Stimulated activated CD8-positive, alpha-beta memory T cell treated with anti-CD3 and anti-CD28 coated beads, Interleukin-15, amount 100 ng/mL, for 48 hours (primary cell): ENCODE measurements at places on chromosomes 2 and 18.

DNA sequence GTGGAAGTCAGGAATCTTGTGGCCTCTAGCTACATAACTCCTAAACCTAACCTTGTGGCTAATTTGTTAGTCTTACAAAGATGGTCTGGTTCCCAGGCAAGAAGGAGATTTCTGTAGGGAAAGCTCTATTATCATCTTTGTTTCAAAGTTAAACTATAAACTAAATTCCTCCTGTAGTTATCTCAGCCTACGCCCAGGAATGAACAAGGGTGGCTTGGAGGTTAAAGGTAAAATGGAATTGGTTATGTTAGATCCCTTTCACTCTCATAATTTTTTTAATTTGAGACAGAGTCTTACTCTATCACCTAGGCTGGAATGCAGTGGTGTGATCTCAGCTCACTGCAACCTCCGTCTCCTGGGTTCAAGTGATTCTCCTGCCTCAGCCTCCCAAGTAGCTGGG, 24.6 kb upstream of the PDK1 start:
- no peak for DNase-seq

DNA sequence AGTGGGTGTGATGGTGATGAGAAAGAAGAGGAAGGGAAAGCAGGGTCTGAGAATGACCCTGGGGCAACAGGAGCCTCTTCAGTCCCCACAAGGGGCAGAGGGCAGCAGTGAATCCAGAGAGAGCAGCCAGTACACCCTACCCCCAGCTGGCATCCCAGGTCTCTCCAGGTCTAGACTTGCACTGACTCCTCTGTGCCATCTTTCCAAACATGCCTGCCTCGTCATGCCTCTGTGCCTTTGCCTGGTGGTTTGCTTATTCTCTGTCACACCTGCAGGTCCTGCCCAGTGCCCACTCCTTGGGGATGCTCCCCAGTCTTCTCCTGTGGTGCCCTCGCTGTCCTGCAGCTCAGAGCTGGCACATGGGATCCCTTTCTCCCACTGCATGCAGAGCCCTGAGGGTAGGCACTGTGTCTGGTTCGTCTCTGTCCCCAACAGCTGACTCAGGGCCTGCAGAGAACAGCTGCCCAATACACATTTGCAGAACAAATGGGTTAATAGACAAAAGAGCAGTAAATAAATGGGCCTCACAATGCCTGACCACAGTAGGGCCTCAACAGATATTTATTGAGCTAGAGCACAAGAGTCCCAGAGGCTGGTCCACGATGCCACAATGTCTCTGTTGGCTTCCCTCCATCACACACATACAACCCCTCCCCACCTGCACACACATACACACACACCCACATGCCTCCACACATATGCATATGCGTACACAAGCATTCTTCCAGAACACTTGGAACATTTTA, 89.8 kb downstream of the HS1BP3 start:
- DNase-seq, result no peak

GRCh38 chr2:197633109-197633657, 42.2 kb downstream of the RFTN2 start:
- no peak for DNase-seq

- DNase-seq, result no peak
Measured at GRCh38 chr2:16653799-16654198, 11.8 kb downstream of the CYRIA start.

- DNase-seq, result no peak
Measured at GRCh38 chr2:236626391-236627150, 56.9 kb downstream of the ACKR3 start.

- peak; percentile 16 for DNase-seq
Measured at GRCh38 chr18:12271376-12272235, 17.4 kb downstream of the CIDEA start.

DNA sequence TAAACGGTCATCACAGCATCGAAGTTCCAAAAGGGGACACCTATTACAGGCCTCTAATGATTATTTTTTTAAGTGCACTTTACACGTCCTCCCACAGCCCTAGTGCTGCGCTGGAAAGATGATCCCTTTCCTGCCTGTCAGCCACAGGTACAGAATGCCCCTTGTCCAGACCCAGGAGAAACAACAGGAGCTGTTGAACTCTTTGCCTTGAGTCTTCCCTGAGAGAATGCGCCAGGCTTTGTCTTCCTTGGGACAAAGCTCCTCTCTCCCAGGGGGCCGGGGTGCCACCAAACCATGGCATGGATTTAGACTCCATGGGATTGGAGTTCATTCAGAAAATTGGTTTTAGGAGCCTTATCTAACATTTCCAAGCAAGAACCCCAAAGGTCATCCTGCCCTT, 319.0 kb upstream of the SOX11 start:
- no peak for DNase-seq

DNA sequence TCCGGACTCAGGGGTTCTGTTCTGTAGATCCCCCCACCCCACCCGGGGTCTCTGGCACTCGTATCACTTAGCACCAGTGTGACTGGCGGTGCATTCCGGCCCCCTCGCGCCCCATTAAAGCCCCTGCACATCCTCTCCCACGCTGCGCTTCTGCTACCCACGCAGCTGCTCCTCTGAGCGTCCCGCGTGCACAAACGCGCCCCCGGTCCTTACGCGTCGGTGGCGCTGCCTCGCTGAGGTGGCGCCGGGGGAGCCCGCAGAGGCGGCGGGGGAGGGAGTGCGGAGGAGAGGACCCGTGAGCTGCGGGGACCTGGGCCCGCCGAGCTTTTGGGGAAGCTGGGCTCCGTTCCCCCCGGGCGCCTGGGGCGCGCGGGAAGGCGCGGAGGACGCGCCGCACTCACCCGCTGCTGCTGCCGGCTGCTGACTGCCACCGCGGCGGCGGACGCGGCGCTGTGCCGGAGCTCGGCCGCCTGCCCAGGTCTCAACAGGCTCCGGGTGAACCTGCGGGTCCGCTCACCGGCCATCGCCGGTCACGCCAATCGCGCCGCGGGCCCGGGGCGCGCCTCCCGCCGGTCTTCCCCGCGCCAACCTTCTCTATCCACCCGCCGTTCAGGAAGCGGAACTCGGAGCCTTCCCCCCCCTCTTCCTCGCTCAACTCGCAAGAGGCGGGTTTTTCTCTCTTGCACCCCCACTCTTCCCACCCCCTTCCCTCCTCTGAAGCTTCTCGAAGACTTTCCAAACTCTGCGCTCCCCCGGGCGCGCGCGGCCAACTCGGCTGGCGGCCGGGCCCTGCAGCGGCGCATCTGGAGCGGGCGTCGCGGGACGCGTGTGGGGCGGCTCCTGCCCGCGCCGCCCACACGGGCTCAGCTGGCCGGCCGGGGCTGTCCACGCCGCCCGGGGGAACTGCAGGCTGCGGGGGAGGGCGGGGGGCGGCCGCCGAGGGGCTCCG, at the start of gene DOCK10:
Gene DOCK10, minus strand, starts transcription at position 618 of the 949 bp plus-strand sequence. Its CDS starts 94 bp downstream, at position 524.
- peak; percentile 35 for DNase-seq

DNA sequence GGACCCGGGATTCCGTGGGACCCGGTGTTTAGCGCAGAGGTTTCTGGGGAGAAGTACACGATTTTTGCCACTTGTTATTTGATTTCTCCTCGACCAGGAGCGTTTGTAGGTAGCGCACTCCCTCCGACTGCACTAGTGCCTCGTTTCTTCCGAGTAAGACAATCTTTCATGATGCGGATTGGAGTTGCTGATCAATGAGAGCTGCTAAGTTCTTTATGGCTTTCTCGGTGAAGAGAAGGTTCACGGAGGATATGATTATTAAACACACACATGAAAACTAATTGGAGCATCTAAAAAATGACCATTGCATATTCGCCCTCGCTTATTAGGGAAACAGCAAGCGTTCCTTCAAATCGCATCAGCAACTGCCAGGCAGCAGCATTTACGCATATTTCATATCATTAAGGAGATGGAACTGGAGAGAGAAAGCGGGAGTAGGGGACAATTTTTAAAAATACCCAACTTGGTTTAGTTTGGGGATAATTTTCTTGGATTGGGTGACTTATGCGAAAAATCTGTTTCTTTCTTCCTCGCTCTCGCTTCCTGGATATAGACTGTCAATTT, 616 bp downstream of the EML6 start:
- DNase-seq, result no peak

- no peak for DNase-seq
Measured at GRCh38 chr2:85584857-85585780, 888 bp downstream of the VAMP5 start.

- no peak for DNase-seq
Measured at GRCh38 chr2:184205048-184205596, 393.2 kb upstream of the ZNF804A start.

- no peak for DNase-seq
Measured at GRCh38 chr2:207333599-207334300, 168.0 kb upstream of the KLF7 start.

GRCh38 chr2:7829241-7829640, 852.6 kb upstream of the ID2 start:
- no peak for DNase-seq

GRCh38 chr2:74005786-74006185, 21.1 kb downstream of the TET3 start:
- DNase-seq, result no peak

GRCh38 chr2:88350331-88351248, 101.9 kb downstream of the FOXI3 start:
- peak; percentile 49 for DNase-seq

- no peak for DNase-seq
Measured at GRCh38 chr2:7127687-7128086, 210.5 kb downstream of the RNF144A start.

DNA sequence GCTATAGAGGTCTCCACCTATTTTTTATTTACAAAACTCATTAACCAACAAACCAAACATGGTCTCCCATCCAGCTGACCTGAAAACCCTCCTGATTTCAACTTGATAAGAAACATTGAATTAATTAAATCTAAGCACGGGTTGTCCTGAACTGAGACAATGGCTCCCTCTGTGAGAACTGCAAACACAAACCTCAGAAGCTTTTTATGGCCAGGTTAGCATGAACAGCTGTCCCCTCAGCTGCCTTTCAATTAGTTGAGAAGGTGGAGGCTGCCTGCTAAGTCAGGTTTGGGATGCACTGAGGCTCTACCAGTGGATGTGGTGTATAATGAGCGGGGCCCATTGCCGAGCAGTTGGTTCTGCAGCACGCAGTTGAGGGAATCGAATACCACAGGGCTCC, 258.5 kb upstream of the DDX18 start:
- no peak for DNase-seq

DNA sequence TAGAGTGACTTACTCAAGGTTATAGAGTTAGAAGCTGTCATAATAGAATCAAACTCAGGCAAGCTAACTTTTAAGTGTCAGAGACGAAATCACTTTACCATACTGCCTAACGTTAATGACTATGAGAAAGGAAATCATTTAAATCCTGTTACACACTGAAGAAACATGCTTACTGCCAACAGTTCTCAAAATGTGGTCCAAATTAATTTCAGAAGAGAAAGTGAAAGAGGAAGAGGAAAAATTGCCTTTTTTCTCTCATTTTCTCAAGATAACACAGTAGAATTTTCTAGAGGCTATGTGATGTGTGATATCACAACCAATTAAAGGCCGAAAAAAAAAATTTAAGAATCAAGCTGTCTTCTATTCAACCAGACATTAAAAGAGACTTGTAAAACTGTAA, 1362.7 kb upstream of the CHAC2 start:
- DNase-seq, result no peak

DNA sequence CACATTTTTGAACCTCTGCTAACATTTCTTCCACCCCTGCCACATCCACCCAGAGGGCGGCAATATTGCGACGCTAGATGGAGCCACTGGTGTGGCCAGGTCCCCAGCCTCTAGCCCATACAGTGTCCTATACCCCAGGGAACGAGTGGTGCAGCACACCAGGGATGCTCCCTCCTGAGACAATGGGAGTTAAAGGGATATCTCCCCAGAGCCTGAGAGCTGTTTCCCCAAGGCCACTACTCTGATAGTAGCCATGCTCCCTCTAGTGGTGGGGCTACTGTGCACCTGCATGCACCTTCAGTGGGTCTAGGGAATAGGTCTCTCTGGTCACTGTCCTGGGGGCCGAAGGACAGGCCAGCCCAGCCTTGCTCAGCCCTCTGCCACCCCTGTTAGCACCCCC, 336.4 kb upstream of the FSHR start:
- DNase-seq, result no peak

- no peak for DNase-seq
Measured at GRCh38 chr2:214185546-214185945, 225.3 kb upstream of the VWC2L start.

DNA sequence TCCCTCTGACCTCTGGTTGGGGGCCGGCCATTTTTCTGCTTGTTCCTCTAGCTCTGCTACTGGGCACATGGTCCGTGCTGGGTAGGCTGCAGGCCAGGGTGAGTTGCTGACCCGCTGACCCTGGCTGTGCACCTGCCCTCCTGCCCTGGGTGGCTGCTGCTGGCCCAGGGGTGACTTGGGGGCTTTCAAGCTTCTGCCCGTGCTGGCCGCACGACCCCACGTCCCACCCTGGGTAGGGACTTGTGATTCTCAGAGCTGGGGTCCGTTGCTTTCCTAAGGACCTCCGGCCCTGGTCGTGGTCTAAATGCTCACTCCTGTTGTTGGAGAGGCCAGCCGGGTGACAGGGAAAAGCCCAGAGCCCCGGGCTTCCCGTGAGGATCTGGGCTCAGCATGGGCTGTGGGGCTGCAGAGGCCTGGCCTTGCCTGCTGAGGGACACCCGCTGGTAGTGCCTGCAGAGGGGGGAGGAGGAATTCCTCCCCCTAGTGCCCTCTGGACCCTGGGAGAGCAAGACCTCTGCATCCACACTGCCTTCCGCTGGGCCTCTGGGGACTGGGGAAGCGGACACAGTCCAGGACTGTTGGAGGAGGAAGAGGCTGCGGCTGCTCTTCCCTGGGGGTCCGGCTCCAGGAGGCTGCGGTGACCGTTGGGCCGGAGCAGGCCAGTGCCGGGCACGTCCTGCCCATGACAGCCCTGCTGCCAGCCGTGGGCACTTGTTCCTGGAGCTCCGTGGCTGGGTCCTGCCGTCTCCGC, 6.3 kb upstream of the GAL3ST2 start:
- DNase-seq, result no peak

DNA sequence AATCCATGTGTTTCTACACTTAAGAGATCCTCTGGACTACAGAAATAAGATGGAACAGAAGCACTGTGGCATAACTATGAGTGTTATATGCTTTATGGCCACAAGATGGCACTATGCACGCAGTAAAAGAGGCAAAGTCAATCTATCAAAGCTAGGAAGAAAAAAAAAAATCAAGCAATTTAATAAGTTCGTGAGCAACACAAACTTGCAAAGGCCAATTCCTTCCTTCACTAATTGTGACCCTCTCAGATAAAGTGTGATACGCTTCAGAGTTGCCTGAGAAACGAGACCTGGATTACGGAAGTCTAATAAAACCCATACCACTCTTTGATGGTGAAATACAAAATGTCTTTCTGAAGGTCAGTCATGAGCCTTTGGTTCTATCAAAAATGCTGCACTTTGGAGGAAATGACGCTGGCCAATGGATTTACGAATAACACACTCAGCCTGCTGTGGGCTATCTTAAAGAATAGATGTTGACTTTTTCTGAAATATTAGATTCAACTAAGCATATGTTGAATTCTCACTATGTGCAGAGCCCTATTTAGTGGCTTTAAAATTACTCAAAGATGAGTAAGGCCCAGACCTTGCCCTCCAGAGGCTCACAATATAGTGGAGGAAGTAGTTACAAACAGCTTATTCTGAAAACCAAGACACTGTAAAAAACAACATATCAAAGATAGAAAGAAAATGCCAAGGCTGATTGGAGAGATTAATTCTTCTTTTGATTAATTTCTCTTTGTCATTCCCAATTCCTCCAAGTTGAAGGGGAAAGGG, 35.5 kb upstream of the TTR start:
- DNase-seq, result no peak

GRCh38 chr18:49631146-49631866, 69.4 kb downstream of the LIPG start:
- DNase-seq, result no peak
